ENCODE measurements at places on chromosomes 4 and X.

DNA sequence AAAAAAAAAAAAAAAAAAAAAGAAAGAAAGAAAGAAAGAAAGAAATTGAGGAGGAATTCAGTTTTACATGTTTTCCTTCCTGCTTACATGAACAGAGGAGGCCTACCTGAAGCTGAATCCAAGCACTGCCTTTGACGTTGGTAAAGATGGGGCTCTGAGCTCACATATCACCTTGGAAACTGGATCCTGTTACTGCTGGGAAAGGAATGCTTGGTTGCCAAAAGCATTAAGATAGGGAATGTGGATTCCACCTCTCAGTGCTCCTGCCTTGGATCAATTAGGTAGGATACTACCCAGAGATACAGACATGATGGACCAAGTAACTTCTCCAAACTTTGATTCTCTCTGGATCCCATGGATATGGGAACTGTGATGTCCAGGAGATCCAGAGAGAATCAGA is 50.6 kb downstream of the NHS start:
- DNase-seq: no peak

DNA sequence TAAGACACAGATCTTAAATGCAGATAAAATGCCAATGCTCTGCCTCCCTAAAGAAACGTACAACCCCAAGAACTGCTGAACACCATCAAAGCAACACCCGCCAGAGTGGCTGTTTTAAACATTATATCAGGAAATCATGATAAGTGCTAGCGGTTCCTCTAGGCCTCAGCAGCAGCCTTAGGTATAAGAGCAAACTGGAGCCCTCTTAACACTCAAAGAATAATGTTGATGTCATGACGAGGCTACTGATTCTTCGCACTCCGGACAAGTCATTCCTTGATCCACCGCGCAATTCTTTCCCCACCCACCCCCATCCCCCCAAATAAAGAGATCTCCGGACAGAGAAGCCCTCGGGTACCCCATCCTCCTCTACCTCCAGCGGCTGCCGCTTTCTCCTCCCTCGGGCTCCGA is 507 bp downstream of the LIN54 start:
- peak; percentile 49 for DNase-seq

GRCh38 chrX:154018518-154019060 is 1.1 kb downstream of the IRAK1 start:
- no peak for DNase-seq

- no peak for DNase-seq
Measured at GRCh38 chrX:37405956-37406355, 56.8 kb downstream of the PRRG1 start.

DNA sequence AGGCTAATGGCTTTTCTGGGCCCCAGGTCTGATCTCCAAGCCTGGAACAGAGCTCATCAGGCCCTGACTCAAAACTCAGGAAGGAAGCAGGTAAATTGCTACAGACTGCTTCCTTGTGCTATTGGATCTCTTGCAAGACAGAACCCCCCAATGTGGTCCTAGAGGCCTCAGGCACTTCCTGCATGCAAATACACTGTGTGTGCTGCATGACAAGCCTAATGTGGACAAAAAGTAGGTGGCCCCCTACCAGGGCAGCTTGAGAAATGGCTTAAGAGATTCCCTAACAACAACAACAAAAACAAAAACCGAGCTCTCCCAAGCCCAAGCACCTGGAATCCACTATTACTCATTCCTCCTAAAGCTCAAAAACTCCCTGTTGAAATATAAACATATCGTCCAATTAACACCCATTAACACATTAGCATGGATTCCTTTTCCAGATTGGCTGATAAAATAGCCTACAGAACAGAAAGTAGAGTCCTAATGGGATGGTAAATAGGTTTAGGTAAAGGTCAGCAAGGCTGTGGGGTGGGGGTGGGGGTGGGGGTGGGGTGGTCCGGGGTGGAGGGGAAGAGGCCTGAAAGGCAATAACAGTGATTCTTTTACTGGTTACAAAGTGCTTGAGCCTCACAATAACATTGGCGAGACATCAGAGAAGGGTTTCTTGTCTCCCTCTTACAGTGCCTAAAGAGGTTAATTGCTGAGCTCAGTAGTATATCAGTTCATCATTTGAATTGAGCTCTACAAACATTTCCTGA is 24.1 kb upstream of the FGF16 start:
- no peak for DNase-seq

DNA sequence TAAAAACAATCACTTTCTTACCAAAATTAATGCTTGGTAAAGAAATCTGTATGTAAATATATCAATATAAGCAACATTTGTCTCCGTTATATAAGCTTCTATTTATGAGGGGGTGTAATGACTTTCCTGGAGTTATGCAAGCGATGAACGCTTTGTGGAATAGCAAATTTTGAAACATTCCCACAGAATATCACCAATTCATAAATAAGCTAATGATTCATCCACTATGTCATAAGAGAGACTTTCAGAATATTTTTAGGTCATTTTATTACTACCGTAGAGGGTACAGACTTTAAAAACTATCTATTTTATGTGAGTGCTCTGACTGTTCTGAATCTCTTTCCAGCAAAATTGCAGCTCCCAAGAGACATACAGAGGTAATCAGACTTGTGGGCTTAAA is 179.5 kb upstream of the FTHL17 start:
- no peak for DNase-seq
